ENCODE measurements at places on chromosomes 5 and 9.

DNA sequence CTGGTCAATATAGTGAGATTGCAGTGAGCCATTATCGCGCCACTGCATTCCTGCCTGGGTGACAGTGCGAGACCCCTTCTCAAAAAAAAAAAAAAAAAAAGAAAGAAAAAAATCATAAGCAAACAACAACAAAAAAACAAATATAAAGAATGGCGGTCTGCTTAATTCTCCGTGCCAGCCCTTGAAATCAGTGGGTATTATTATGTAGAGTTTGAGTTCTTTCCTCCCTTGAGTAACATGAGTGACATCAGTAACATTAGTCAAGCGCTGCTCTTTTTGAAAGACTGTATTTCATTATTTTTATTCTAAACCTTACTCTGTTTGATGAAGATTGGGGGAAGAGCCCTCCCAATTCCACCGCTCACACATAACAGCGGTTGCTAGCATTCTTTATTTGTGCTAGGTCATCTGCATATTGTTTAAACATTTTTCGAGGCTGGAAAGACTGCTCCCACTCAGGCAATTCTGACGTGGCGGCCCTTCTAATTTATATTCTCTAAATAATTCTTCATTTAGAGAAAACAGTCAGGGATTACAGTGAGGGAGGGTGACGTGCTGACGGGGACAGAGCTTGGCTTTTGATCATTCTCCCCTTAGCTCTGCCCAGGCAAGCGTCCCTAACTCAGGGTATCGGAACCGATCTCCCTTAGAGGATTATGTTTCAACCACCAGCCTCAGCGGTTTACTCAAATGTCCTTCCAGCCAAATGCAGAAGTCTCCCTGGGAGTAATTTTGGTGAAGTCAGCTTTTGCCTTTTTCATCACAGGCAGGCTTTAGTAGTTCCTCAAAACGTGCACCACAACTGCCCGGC is 860 bp upstream of the MARCHF6 start:
- DNase-seq = peak; percentile 64

DNA sequence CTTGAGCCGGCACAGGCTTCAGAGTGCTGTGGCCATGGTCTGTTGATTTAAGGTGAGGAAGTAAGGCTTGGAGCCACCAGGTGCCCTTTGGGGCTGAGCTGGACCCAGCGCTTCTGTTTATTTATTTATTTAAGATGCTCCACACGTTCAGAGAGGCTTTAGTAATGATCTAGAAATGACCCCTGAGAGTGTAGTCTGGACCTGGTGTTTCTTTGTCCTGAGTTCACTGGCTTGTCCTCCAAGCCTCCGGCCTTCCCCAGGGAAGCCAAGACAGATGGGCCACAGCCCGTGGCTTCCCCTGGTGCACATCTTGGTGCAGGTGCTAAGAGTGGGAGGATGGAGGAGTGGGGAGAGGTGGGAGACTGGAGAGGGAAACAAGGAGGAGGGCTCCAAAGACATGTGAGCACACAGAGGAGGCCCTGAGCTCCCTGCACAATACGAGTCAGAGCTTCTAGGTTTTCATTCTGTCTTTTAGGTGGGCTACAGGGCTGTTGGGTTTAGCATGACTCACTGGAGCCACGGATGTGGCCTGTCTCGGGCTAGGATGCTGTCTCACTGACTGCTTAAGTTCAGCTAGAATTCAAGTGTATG is 56.9 kb downstream of the AHRR start:
- peak; percentile 38 for DNase-seq

DNA sequence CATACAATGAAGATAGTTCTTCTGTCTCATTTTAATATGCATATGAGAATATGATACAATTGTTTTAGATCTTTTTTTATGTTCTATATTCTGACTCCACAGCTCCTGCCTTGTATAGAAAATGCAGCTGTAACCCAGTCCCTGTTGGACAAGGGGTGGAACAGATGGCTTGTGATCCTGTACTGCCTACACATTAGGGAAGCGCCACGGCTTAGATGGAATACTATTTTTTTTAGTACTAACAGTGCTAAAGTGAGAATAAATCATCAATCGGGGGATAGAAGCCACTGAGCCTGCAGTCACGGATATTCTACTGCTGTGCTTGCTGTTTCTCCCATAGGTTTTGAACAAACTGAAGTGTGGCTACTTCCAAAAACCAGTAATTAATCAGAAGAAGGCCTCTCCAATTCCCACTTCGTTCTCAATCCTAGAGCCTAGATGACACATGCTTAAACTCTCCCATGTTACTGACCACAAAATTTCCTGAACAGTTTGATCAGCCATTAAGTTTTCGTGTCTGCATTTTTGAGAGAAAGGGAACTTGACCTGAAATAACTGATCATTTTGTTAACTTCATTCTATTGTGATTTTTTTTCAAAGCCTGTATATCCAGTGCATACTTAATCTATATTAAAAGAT is 150.3 kb downstream of the CDH18 start:
- DNase-seq = no peak

GRCh38 chr5:174329738-174330137 is 284.2 kb downstream of the NSG2 start:
- no peak for DNase-seq

DNA sequence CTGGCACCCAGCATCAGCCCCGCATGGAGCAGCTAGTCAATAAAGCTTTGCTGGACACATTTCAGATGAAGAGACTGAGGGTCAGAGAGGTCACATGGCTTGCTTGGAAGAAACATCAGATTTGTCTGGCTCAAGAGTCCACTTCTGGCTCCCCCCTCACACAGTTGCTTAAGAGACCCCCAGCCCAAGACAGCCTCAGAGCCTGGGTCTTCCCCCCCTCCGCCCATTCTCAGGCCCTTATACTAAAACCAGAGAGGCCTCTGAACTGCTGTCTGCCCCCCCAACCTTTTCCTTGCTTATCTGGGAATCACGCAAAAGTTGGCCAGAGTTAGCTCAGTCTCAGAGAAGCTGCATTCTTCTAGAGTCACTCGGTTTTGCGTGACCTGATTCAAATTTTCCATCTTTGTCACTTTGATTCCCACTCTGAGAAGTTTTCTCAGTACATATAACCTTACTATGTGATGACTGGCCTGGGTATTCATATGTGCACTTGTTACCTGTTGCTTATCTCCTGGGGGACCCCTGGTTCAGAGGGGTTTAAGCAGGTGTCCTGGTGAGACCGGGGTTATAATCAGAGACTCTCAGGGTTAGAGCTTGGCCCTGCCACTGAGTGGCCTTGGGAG is 145.4 kb upstream of the IER5L start:
- DNase-seq = no peak

DNA sequence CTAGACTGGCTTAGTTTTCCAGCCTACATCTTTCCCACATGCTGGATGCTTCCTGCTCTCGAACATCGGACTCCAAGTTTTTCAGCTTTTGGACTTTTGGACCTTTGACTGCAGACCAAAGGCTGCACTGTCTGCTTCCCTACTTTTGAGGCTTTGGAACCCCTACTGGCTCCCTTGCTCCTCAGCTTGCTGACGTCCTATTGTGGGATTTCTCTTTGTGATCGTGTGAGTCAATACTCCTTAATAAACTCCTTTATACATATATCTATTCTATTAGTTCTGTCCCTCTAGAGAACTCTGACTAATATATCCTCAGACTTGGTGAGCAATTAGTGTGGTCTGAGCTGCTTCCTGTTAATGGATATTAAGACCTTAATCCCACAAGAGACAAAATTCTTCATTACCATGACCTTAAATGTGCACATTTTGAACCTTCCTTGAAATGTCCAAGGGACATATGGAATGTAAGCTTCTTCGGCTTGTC is 752.9 kb downstream of the CDH18 start:
- no peak for DNase-seq

DNA sequence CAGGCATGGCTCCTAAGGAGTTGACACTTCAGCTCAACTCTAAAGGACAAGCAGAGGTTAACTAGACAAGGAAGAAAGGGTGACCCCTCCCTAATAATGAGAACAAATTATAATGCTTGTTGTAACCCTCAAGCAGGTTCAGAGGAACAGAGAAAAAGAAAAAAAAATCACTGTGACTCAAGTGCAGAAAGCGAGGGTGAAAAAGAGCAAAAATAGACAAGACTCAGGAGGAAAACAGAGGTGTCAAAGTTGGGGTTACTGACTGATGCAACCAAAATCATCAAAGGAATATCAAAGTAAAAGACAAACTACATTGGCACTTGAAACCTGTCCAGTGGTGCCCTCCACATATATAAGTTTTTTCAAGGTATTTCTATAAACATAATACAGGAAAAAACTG is 28.4 kb downstream of the FBXW11 start:
- no peak for DNase-seq

DNA sequence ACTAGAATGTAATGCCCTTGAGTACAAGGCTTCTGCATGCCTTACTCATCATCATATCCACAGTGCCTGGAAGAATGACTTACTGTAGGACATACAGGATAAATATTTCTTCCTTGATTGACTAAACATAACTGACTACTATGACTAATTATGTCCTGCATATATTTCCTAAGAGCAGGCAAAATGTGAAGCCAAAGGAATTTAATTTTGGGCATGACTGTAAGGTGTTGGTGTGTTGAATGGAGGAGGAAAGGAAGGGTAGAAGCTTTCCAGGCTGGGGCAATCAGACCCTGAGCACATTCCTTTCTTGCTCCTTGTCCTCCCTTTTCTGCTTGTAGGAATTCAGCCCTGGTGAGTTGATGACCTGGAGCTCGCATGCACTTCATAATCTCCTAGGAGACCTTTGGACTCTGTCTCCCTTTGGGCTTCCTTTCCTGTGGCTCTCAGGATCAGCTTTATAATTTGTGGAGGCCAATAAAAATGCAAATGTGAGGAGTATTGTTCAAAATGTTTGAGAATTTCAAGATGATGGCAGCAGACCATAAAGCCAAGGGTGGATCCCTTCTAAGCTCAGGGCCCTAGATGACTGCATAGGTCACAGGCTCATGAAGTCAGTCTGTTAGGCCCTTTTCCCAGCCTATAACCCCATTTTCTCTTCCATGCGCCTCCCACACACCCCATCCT is 174.0 kb downstream of the HMHB1 start:
- DNase-seq = no peak

DNA sequence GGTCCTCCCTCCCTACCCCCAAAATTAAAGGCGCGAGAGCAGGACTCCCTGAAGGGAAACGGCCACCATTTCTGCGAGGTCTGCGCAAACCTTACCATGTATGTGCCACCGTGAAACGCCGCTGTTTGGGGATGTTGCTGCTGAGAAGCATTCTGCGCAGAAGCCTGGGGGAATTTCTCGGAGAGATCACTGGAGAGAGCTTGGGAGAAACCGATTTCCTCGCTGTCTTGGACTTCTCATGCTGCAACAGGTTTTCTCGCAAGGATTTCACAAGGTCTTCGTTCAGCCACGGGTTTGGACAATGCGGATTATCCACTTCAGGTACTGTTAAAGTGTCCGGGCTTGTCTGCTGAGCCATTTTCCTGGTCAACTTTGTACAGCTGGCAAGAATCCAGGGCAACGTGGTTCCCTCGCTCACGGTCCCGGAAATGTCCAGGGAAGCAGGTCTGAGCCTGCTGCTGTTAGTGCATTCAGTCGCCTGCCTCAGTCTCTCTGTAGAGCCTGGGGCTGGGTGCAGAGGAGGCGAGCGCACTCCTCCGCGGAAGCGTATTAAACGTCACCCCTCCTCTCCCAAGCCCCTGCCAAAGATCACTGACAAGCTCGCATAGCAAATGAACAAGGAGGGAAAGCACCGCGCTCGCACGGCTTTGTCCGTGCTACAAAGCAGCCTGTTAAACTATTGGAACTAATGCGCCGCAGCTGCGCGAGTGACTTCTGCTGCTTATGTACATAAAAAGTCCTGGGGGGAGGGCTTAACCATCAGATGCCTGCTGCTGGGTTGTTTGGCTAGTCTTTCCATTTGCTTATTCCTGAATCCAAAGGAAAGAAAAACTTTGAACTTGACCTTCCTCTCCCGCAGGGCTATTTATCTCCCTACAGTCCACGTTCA is 125.1 kb downstream of the PDE4D start:
- DNase-seq = peak; percentile 97

DNA sequence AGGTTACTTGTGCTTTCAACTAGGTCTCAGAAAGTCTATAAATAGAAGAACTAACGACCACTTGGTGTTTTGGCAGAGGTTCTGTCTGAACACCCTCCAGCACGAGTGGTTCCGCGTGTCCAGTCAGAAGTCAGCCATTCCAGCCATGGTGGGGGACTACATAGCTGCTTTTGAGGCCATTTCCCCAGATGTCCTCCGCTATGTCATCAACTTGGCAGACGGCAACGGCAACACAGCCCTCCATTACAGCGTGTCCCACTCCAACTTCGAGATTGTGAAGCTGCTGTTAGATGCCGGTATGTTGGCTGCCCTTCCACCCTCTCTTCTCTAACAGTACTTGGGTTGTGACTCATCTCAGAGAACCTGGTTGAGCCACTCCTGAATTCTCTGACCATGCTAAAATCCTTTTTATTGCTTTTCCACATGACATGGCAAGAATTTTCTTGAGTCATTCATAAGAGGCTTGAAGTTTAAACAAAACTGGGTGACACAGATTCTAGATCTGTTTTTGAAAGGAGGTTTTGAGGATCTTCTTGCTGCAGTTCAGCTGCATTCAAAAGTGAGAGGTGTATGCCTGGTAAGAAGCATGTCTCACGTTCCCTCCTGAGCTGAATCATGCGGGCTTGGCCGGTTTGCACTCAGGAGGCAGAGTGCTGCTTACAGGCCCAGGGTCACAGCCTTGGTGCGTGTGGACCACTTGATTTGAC is 103.1 kb upstream of the DMRT1 start:
- DNase-seq = no peak

DNA sequence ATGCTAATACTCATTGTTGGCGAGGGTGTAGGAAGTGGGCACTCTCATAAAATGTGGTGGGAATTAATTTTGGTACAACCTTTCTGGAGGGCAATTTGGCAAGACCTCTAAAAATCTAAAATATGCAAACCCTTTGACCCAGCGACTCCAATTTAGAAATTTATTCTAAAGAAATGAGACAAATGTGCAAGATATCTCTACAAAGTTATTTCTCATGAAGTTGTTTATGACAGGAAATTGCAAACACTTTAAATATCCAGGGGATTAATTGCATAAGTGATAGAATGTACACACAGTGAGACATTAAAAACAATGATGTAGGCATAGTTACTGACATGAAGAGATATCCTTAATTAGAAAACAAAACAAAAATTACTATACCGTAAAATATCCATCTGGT is 246.3 kb upstream of the MAP3K1 start:
- no peak for DNase-seq

GRCh38 chr9:13942695-13943094 is 371.2 kb downstream of the NFIB start:
- no peak for DNase-seq

- no peak for DNase-seq
These were observed 102.2 kb upstream of the DAB2 start for GRCh38 chr5:39526914-39527477.

DNA sequence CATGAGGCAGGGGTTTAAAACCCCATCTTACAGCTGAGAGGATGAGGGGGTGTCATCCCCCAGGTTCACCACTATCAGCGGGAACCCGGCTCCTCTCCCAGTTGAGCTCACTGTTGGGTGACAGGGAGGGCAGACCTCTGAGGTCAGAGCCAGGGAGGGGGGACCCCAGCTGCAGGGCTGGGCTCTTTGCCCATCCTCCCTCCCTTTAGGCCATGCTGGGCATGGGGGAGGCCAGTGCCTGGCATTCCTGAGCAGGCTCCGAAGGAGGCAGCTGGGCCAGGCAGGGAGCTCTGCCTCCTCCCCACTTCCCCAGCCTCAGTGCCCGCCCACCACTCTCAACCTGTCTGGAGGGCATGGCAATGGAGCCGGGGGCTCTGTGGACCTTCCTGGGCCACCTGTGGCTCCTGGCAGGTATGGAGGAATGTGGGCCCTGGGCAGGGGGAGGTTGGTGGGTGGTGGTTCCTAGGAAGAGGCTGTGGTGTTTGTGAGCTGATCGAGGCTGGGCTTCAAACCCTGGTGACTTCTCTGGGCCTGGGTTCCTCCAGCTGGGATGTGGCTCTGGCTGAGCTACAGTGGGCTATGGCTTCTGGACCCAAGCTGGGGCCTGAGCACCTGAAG is 12.6 kb downstream of the CRB2 start:
- no peak for DNase-seq
